ENCODE measurements at places on chromosomes 12 and 14. TPM values are rescaled to one million over a fixed set of nuclear protein-coding genes. Genes with fewer than 3 reads are reported as not detected.
A peak's percentile ranks its signal among the peaks of the same experiment; 100 is the strongest.

The ARHGDIB gene
- 895 TPM for total RNA-seq

DNA sequence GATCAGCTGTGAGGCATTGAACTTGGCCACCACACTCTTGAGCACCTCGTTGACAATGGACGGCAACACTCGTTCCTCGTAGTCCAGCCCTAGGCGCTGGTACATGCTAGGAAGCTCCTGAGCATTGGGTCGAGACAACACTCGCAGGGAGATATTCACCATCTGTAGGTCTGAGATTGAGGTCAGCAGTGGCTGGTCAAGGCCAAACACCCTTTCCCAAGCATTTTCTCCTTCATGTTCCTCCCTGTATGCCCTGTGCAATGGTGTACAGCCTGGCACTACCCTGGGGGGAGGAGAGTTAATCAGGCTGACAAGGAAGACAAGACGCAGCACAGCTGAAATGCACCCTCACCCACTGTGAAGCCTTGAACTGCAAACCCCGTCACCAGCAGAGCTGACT is 2.0 kb downstream of the PHB2 start:
- DNase-seq: no peak

The NDRG2 gene
- total RNA-seq: 29.8 TPM

DNA sequence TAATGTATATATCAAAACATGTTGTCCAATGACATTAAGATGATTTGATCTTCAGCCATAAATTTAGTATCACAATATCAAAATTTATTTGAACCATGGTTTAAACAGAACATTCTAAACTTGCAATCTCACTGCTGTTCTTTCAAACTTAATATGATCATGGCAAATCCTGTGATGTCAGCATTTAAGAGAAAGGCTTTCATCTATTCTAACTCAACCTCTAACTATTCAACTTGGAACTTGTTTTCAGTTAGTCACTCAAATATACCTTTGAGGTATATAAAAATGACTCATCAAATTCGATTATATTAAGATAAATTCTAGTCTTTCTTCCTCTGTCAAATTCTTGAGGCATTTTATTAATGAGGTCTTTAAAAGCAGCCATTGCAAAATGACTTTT is 747.0 kb upstream of the FLRT2 start:
- no peak for DNase-seq

DNA sequence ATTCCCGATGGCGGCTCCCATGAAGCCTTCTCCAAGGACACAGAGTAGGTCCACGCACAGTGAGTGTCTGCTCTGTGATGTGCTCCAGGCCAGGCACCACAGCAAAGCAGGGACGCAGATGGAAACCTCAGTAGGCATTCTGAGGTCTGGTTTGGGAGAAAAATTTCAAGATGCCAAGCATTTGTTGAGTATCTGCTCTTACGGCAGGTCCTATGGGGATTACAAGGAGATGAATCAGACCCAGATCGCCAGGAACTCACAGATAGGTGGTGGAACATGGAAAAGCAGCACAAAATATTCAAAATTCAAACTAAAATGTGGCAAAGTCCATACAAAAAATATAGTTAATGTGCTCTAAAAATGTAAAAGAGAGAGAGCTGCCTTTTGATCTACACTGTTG is 684.9 kb upstream of the TMEM132C start:
- no peak for DNase-seq

GRCh38 chr14:97379091-97379531 is 581.9 kb downstream of the VRK1 start:
- DNase-seq: no peak

The PTPN6 gene
- total RNA-seq: 177 TPM

GRCh38 chr12:66947119-66947518 is 268.2 kb upstream of the GRIP1 start:
- no peak for DNase-seq

DNA sequence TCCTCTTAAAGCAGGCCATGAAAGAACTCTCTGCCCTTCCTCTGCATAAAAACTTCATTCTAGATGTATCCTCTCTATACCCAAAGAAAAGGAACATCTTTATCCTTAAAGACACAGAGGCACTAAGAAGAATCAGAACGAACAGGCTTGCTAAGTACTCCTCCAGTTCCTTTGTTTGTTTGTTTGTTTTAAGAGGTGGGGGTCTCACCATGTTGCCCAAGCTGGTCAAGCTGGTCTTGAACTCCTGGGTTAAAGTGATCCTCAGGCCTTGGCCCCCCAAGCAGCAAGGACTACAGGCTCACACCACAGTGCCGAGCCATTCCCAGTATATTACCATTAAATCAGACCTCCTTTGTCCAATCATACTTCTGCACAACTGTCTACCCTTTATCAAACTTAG is 14.0 kb downstream of the GDF3 start:
- DNase-seq: no peak

- DNase-seq: peak; percentile 50
These were observed 7.6 kb downstream of the EVL start for GRCh38 chr14:100072783-100073346.

DNA sequence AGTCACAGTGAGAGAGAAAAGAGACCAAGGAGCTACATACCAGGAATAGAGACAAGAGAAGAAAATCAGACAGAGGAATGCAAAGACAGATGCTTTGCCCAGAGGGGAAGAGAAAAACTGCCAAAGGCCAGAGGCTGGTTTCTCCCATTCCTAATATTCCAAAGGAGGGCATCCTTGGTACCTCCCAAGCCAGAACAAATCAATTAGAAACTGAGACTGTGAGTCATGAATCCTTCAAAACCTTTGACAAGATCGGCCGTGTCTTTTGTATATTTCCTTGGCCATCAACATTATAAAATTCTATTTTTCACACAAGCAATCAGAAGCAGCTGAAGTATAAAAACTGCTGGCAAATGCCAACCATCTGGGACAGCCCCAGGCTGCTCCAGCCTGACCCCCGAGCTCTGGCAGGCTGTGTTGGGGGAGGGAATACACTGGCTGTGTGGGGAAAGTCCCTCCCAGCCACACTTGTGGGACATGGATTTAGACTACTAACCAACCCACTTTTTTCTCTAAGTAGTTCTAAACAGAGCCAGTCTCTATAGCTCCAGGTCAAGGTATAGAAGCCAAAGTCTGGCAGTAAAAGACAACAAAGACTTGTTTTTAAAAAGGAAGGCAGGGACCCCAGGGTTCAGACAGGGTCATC is 13.7 kb downstream of the POMT2 start:
- no peak for DNase-seq

- DNase-seq: no peak
These were observed 136.7 kb downstream of the ZNF664 start for GRCh38 chr12:124109760-124110159.

- DNase-seq: no peak
These were observed 294.4 kb downstream of the LRFN5 start for GRCh38 chr14:41901089-41901488.

GRCh38 chr12:109589691-109590245 is 16.2 kb downstream of the MVK start:
- DNase-seq: no peak

GRCh38 chr12:72792889-72793288 is 520.7 kb downstream of the TRHDE start:
- DNase-seq: no peak

- no peak for DNase-seq
These were observed 288.7 kb downstream of the RPAP3 start for GRCh38 chr12:47417121-47417520.

GRCh38 chr12:29212682-29213403 is 63.8 kb downstream of the FAR2 start:
- DNase-seq: no peak

The STXBP6 gene
- total RNA-seq: not detected

The PTGDR gene
- 3.7 TPM for total RNA-seq

- no peak for DNase-seq
These were observed 29.8 kb downstream of the CALM1 start for GRCh38 chr14:90426663-90427062.

GRCh38 chr12:46763230-46763629 is 62.6 kb downstream of the SLC38A4 start:
- DNase-seq: no peak

The ART4 gene
- total RNA-seq: not detected

DNA sequence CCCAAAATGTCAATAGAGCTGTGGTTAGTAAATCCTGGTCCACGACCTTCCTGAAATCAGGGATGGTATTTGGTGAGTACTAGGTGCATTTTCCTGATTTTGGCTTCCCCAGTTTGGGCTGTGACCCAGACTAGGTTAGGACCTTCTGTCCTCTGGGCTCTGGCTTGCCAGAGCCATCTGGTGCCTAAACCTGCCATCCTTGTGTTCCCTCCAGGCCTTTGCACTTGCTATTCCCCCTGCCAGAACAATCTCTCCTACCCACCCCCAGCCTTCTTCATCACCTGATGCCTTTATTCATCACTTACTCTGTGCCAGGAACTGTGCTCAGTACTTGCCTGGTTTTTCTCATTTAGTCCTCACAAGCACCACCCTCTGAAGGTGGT is 216.7 kb downstream of the RBM19 start:
- no peak for DNase-seq

DNA sequence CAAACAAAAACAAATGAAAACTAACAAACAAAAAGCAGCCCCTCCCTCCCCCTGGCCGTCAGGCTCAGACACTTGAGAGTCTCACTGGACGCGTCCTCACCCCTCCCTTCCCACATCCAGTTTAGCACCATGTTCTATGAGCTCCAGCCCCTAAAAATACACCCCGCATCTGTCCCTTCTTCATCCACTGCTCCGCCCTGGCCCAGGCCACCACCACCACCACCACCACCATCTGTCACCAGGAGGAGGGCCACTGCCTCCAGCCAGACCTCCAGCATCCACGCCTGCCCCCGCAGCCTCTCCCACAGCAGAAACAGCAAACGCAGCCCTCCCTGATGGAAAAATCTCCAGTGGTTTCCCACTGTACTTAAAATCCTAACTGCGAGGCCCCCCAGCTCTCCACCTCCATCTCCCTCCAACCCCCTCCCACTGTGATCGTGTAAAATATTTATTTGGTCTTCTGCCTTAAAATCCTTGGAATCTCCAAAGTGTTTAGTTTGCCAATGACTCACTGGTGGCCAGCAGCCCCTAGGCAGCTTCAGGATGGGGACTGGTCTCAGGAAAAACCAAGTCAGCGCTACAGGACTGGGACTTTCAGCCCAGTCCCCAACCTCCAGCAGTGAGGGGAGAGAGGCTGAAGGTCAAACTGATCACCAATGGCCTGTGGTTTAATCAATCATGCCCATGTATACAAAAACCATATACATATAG is 95.1 kb downstream of the SCARB1 start:
- no peak for DNase-seq

DNA sequence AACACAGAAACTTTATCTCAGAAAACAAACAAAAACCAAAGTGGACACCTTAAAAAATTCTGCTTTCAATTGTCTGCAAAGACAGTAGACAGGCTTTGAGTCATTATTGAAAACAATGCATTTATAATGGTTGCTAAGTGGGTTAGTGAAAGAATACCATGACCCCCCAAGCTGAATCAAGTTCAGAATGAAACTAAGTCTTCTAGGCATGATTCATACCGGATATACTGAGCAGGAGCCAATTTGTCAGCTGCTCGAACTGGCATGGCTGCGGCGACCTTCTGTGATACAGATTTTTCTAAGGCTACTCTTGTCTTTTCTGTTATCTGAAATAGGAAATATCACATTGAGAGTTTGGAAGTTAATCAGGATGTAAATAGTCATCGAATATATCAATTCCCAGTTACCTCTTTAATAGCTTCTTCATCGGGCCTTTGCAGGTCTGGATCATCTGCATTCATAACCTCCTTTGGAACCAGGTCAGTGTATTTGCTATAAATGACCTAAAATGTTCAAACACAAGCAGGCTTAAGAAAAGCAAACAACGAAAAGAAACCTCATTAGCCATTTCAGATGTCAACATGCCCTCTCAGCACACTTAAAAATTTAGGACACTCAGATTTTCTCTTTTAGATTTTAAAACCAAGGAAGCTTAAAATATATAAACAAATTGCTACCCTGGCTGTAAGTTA is 22.3 kb downstream of the SNW1 start:
- DNase-seq: no peak

The VCPKMT gene
- total RNA-seq: 24.5 TPM

DNA sequence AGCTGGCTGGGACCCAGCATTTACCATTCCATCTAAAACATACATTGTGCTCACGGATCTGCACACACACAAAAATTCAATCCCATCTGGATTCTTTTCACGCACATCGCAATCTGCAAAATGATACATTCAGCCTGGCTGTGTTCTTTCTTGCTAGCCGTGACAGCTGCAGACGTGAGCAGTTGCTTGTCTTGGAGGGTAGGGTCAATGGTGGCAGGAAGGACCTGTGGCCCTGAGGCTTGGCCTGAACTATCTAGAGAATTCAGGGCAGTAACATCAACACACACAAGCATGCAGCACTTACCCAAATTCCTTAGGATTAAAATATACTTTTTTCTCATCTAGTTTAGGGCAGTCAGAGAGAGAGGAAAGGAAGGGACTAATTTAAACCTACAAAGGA is 72.0 kb downstream of the DICER1 start:
- DNase-seq: no peak

- no peak for DNase-seq
These were observed 1.2 kb upstream of the GIT2 start for GRCh38 chr12:109997393-109997792.

- no peak for DNase-seq
These were observed 1117.6 kb upstream of the TMEM132C start for GRCh38 chr12:127149226-127149964.
